ENCODE measurements at places on chromosomes 2 and 18.

DNA sequence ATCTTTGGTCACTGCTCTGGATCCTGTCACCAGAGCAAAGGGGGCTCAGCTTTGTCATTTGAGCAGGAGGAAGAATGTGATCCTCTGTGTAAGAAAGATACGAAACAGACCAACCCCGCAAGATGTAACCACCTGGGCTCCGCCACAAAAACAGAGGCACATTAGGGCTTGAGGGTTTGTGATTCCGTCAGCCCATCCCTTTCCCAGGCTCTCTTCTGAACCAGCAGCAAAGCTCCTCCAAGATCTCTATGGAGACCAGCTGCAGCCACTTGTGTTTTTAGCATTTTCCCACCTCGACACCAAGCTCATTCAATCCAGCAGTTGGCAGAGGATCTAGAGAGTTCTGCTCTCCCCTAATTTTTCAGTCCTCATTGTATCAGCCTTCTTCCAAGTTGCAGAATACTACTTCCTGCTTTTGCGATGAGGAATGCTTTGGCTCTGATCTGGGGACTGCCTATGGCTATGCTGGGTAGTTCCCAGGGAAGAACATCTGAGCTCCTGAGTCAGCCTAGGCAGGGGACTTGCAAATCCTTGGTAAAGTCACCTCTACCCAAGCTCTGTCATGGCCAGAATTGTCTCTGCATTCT is 139.6 kb upstream of the RAB12 start:
- H3K27ac ChIP-seq: no peak overlapping the region
- no peaks in the 10 kb centered on the region for H3K36me3 ChIP-seq
- no peak for DNase-seq
- H3K4me1 ChIP-seq: no peaks in the 10 kb centered on the region
- H3K27me3 ChIP-seq: peaks cover 36% of the 10 kb centered on the region

DNA sequence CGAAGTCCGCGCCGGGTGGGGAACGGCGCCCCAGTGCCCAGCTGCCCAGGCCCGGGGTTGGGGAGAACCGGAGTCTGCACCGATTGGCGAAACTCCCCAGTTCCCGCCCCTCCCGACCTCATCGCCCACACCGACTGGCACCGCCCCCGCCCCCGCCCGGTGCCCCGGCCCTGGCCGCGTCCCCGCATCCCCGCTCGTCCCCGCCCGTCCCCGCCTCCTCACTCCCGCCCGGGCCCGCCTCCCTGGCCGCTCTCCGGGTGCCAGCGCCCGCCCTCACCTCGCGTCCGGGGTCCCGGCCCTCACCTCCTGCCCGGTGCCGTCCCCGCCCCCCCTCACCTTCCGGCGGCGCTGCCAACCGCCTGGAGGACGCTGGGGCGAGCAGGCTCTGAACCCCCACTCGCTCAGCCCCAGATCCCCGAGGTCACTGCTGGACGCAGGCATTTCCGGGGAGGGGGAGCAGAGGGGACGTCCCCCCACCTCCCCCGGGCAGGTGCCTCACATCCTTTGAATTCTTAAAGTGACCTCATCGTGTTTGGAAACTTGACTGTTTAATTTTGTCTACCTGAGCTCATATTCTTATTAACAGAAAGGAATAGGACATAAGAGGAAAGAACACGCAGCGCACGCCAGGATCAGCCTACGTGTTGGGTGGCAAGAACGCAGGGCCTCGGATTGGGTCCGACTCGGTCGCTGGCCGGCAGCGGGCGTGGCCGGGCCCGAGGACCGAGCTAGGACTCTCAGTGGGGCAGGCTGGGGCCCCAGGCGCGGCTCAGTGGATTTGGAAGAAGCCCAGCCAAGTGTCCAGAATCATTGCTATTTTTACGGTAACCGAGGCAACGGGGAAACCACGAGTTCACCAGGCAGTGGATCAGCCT is at the start of gene FAM110C:
Gene FAM110C (minus strand): TSS at position 35 of the 875 bp plus-strand sequence. CDS start 120 bp downstream, outside the sequence.
- peaks cover 2% of the 10 kb centered on the region for H3K36me3 ChIP-seq
- H3K27me3 ChIP-seq: peaks cover 76% of the 10 kb centered on the region
- H3K4me1 ChIP-seq: peaks cover 18% of the 10 kb centered on the region
- H3K4me3 ChIP-seq: peak within 1 kb of the TSS; percentile 87
- H3K27ac ChIP-seq: peak within 1 kb of the TSS; percentile 39

DNA sequence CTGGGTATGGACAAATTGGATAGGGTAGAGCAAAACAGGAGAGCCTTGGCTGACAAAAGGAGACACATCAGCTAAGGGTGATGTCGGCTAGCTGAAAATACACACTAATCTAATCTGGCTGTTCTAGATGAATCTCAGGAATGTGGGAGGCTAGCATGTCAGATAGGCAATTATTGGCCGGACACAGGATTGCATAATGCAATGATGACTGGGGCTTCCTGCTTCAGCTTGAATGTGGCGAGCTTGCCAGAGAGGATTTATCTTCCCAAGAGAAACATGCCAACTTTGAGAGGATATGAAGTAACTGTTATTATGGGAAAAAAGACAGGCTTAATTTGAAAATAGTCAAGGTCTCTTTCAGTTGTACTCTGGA is 102.4 kb downstream of the TRIB2 start:
- no peak overlapping the region for H3K27ac ChIP-seq
- peaks cover 2% of the 10 kb centered on the region for H3K36me3 ChIP-seq
- peaks cover 11% of the 10 kb centered on the region for H3K27me3 ChIP-seq
- no peaks in the 10 kb centered on the region for H3K4me1 ChIP-seq
- H3K4me3 ChIP-seq: no peak overlapping the region

- H3K36me3 ChIP-seq: no peaks in the 10 kb centered on the region
- H3K4me1 ChIP-seq: no peaks in the 10 kb centered on the region
- H3K4me3 ChIP-seq: no peak overlapping the region
- no peak overlapping the region for H3K27ac ChIP-seq
- no peaks in the 10 kb centered on the region for H3K27me3 ChIP-seq
Measured at GRCh38 chr2:60226943-60227342, 326.5 kb downstream of the BCL11A start.

GRCh38 chr2:241635756-241636155 is 1.2 kb downstream of the THAP4 start:
- H3K4me3 ChIP-seq: peak overlapping the region; percentile 77
- H3K27me3 ChIP-seq: no peaks in the 10 kb centered on the region
- DNase-seq: no peak
- H3K36me3 ChIP-seq: peaks cover 17% of the 10 kb centered on the region
- H3K4me1 ChIP-seq: peaks cover 35% of the 10 kb centered on the region
- H3K27ac ChIP-seq: peak overlapping the region; percentile 44

GRCh38 chr2:144454466-144455287 is 65.2 kb downstream of the ZEB2 start:
- H3K27me3 ChIP-seq: no peaks in the 10 kb centered on the region
- H3K27ac ChIP-seq: peak overlapping the region; percentile 94
- no peak for DNase-seq

- DNase-seq: no peak
- H3K27me3 ChIP-seq: no peaks in the 10 kb centered on the region
- peaks cover 36% of the 10 kb centered on the region for H3K4me1 ChIP-seq
- H3K36me3 ChIP-seq: no peaks in the 10 kb centered on the region
Measured at GRCh38 chr18:51168960-51169662, 28.4 kb downstream of the MEX3C start.

DNA sequence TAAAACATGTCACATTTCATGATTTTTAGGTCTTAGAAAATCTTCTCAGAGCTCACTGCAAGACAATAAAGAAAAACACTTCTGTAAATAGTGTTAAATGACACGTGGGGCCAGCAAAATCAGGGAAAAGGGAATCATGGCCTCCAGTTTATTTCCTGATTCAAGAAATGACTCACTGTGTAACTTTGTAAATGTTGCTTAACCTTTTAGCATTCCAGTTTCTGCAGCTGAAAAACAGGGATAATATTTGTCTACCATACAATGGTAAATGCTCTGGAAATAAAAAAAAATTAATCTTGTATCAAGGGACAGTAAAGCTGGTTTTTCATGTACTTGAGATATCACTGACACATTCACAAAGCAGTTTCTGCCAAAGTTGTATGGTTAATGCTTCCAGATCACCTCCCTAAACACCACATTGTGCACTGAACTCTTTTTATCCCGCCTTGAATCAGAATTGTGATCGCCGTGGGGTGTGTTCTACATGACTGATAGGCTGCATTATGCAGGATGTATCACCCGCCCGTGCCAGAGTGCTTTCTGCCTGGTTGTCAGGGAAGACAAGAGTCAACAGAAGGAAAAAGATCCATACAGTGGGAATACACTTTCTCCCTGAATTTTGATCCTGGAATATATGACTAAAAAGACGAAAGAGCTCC is 238.8 kb downstream of the IKZF2 start:
- H3K4me1 ChIP-seq: no peaks in the 10 kb centered on the region
- peaks cover 4% of the 10 kb centered on the region for H3K36me3 ChIP-seq
- H3K4me3 ChIP-seq: no peak overlapping the region
- H3K27ac ChIP-seq: no peak overlapping the region
- no peak for DNase-seq

DNA sequence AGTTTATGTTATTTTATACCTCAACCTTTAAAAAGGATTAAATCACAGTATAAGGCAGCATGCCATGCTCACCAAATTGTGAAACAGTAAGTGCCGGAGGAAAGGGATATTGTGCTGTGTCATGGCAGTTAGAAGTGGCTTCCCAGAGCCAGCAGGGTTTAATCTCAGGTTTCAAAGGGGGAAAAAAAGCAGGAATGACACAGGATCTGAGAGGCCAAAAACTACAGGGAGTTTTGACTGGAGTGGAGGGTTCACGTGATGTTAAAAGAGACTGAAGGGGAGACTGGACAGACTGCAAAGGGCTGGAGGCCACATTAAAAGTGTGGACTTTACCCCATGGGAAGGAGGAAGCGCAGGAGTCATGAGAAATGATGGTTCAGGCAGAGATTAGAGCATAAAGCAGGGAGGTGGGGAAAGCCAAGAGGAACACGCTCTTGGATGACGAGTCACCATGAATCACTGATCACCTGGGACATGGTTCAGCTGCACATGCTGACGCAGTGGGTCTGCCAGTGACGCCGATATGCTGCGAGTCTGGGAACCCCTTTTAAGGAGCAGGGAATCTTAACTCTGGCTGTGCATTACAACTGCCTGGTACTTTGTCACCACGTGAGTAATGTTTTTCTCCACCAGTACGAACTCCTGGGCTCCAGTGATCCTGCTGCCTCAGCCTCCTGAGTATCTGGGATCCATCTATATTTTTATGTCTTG is 6.1 kb downstream of the CHMP1B start:
- no peak for DNase-seq
- H3K4me3 ChIP-seq: no peak overlapping the region
- peaks cover 3% of the 10 kb centered on the region for H3K4me1 ChIP-seq
- peak overlapping the region; percentile 3 for H3K27ac ChIP-seq
- H3K36me3 ChIP-seq: peaks cover 11% of the 10 kb centered on the region
